ENCODE measurements at places on chromosomes 13 and 19. TPM values are rescaled to one million over a fixed set of nuclear protein-coding genes. Genes with fewer than 3 reads are reported as not detected.

GRCh38 chr13:97743938-97744337, 209.5 kb upstream of the IPO5 start:
- no peak for DNase-seq

DNA sequence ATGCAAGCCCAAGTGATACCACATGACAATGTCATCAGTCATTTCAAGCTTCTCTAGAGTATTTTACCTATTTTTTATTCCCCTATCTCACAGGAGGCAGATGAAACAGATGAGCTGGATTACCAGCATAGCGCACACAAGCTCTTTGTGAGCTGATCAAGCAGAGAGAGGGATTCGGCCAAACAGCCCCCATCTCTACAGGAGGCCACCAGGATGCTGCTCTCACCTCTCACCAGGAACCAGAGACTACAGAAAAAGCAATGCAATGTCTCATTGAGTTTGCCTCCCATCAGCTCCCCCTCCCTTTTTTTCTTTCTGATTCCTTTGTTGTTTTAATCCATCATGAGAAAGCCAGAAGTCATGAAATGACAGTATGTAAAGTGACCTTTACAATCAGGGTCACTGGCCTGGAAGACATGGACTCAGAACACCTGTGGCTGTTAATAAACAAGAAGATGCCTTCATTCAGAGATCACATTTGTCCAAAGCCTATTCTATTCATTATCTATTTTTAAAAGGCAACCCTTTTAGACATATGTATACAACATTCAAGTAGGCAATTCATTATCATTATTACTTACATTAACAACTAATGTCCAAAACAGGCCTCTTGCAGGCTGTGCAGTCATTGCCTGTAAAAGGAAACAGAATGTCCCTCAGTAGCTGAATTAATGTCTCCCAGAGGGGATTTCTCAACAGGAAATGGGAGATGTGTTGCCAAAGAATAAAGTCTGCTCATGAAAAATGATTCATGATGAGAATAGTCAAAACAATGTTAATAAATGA, 656.6 kb downstream of the TBC1D4 start:
- no peak for DNase-seq

DNA sequence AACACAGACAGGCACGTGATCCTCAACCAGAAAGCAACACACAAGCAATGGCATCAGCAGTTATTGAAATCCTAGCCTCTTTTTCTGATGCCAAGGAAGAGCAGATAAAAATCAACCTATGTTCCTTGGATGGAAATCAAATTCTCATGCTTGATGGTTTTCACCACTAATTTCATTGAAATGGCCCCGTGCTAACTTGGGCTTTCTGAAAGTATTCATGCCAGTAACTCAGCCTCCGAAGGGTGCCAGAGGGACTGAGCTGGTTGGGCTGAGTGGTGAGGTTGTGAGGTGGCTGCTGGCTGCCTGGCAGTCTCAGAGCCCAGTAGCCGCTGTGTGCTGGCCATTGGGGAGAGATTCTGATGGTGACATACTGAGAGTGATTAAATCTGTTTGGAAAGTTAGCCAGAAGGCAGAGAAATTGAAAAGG, 309.3 kb downstream of the DCT start:
- peak; percentile 68 for DNase-seq

- peak; percentile 63 for DNase-seq
These were observed 14.3 kb downstream of the ADAMTS10 start for GRCh38 chr19:8596168-8596567.

- DNase-seq, result no peak
These were observed 467.7 kb upstream of the NBEA start for GRCh38 chr13:34474187-34474868.

DNA sequence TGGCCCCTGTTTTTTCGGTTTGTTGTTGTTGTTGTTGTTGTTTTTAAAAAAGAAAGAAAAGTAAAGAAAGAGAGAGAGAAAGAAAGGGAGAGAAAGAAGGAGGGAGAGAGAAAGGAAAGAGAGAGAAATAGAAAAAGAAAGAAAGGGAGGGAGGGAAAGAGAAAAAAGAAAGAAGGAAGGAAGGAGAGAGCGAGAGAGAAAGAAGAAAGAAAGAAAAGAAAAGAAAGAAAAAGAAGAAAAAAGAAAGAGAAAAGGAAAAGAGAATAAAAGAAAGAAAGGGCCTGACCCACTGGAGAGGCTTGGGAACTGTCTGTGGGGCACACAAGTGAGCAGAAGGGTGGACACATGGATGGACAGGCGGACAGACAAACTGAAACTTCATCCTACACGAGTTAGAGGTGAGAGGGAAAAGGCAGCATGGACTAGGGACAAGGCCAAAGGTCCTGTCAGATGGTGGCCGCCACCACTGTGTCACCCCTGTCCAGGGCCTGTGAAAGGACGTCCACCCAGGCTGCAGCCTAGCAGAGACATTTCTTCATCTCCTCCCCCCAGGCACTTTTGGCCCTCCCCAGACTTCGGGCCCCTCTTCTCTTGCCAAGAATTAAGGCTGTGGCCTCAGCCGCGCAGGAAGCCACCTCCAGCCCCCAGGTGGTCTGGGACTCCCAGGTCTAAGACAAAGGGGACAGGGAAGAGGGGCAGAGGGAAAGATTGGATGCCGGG, 9.1 kb upstream of the BCAM start:
- peak; percentile 34 for DNase-seq

DNA sequence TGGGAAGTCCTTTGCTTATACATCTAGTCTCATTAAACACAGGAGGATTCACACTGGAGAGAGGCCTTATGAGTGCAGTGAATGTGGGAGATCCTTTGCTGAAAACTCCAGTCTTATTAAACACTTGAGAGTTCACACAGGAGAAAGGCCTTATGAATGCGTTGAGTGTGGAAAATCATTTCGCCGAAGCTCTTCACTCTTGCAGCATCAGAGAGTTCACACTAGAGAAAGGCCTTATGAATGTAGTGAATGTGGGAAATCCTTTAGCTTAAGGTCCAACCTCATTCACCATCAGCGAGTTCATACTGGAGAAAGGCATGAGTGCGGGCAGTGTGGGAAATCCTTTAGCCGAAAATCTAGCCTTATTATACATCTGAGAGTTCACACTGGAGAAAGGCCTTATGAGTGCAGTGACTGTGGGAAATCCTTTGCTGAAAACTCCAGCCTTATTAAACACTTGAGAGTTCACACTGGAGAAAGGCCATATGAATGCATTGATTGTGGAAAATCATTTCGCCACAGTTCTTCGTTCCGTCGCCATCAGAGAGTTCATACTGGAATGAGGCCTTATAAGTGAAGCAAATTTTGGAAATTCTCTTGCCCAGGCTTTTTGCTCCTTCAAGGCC, 9.9 kb downstream of the ZNF586 start:
- DNase-seq, result no peak

DNA sequence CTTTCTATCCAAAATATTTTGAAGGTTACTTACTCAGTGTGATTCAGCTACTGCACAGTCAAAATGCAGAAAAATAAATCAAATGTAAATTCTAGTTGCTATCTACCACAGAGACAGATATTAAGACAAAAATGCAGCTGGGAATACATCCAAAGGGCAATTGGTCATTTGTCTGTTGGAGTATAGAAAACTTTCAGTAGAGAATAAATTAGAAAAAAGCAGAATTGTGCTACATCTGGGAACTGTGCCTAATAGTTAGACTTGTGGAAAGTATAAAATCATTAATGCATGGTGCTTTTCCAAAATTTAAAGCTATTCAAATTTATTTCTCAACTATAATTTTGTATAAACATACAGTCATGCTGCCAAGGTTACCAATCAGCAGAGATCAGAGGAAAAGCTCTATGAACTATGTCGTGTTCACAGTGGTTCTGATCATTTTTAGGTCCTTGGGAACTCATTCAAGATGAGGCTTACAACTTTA, 1635.8 kb downstream of the PCDH9 start:
- no peak for DNase-seq

- no peak for DNase-seq
These were observed 87.3 kb upstream of the FARP1 start for GRCh38 chr13:98055623-98056022.

DNA sequence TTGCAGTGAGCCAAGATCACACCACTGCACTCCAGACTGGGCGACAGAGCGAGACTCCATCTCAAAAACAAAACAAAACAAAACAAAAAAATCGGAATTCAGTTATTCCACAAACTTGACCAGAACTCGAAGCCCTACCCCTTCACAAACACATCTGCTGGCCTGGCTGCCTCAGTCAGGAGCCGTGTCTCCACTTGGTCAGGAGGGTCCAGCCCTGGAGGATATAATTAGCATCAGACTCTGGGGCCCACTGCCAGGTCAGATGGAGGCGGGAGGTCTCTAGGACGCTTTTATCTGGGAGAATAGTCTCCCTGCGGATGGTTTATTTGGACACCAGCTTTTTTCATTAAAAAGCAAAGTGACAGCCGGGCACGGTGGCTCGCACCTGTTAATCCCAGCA, 8.0 kb downstream of the ELL start:
- no peak for DNase-seq

ZNF548 gene
- total RNA-seq, result 14.7 TPM

KIR2DL3 gene
- total RNA-seq, result not detected

CYP2A6 gene
- total RNA-seq, result not detected
